Stimulated activated naive CD8-positive, alpha-beta T cell treated with anti-CD3 and anti-CD28 coated beads, Interleukin-15, Interleukin-2, amounts not matched to agents 100 U/mL and 50 U/mL, for 24 hours (primary cell): ENCODE measurements at places on chromosomes 2 and 18.

GRCh38 chr2:23073671-23074070 is 311.3 kb upstream of the KLHL29 start:
- no peak for DNase-seq

DNA sequence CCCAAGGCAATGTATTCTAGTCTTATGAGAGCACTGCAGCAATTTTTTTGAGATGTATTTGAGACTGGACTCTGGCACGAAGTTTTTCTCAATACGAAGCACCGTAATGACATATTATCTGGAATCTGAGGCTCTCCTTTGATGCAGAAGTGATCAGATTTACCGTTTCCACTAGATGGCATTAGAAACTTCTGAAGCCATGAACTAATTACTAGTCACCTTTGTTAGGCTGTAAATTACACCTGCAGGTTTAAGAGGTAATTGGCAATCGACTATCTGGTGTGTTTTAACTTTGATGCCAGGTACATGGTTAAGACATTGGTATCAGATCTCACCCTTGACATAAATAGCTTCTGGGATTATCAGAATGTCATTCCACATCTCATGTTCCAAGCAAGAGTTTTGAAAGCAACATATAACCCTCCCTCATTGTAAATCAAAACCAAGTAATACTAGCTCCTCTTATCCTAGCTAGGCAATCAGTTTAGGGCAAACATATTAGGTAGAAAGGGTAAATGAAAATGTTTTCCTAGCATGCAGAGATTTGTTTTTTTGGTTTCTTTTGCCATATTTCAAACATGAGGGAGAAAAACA is 254.6 kb upstream of the SPRED2 start:
- DNase-seq: no peak

- no peak for DNase-seq
These were observed 67.6 kb downstream of the ITGB1BP1 start for GRCh38 chr2:9355716-9356115.

DNA sequence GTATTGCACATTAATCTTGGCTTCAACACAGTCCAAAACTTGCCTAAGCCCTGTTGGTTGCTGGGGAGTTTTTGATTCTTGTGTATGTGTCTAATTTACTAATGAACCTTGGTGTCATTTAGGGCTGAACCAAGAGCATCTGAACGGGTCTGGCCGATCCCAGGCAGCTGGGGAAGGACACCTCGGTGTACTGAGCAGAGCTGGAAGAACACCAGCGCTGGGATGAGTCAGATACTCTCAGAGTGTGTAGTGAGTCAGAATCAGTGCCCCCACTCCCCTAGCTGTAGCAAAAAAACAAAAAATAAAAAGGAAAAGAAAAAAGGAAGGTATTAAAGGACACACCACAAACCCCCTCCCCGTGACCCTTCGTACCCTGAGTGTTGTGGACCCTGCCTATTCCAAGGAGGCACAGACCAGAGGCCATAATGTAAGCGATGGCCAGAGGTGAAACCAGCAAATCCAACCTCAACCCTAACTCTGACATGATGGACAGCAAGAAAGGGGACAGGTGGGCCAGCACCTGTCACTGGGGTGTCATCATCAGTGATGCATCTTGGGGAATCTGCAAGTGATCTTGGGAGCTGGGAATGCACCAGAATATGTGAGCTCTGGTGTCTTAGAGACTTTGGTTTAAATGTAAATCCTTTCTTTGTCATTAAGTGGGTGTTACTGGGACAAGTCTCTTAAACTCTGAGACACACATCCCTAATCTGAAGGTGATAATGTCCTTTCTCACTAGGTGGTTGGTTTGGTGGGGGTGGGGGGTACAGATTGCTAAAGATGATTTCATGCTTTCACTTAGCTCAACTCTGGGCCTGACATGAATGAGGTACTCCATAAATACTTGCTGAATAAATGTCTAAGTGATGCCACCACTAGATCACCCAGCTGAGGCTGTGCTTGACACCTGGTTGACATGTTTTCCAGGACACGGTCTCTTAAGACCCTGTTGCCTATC is 34.2 kb upstream of the NCOA1 start:
- DNase-seq: peak; percentile 21

- no peak for DNase-seq
These were observed 31.7 kb upstream of the LINC00305 start for GRCh38 chr18:64180617-64181016.

DNA sequence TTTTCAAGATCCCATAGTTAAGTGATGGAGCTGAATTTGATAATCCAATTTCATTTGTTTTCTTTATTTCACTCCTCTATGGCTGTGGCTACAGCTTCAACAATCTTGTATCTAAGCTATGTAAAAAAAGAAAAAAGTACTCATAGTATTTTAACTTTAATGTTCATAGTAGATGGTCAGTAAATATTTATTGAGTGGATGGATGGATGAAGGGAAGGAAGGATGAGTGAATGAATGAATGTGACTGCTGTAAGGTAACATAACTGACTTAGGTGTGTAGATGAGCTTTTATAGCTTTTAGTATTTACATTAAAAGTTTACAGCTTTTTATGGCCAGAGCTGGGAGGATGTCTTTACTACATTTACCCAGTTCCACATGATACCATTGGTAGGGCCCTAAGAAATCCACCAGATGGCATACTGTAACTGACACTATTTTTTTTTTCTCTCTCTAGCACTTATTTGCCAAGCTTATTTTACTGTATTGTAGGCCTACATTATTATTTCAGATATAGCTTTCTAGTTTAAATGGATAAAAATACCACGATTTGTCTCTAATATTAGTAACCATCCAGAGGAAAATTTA is 13.4 kb upstream of the HRH4 start:
- no peak for DNase-seq
